ENCODE measurements at places on chromosomes 7 and 10.
A peak's percentile ranks its signal among the peaks of the same experiment; 100 is the strongest.

DNA sequence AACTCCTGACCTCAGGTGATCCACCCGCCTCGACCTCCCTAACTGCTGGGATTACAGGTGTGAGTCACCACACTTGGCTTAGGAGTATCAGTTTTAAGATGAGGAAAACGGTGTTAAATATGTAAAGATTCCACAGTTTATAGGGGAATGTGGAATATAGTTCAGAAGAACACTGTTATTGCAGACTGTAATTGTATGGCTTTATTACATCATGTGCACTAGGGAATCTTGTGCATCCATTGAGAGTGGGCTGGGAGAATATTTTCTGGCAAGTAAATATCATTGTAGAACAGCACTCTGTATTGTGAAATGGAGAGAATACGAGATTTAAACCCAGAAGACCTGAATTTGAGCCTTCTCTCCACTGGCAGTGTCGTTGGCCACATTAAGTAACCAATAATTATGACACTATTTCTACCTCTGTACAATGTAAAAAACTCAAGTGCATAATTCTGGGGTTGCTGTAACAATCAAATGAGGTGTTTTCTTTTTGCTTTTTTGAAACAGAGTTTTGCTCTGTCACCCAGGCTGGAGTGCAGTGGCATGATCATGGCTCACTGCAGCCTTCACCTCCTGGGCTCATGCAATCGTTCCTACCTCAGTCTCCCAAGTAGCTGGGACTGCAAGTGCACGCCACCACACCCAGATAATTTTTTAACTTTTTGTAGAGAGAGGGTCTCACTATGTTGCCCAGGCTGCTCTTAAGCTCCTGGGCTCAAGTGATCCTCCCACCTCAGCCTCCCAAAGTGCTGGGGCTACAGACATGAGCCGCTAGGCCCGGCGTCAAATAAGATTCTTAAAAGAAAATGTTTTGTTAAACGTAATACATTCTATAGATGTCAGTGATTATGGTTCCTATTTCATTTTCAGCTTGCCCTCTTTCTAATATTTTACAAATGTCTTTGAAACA, 12.0 kb upstream of the PARD3 start:
- DNase-seq = peak; percentile 70

- no peak for DNase-seq
Measured at GRCh38 chr10:33291053-33291592, 43.3 kb downstream of the NRP1 start.

GRCh38 chr10:77879065-77879464, 47.5 kb downstream of the DLG5 start:
- DNase-seq = no peak

DNA sequence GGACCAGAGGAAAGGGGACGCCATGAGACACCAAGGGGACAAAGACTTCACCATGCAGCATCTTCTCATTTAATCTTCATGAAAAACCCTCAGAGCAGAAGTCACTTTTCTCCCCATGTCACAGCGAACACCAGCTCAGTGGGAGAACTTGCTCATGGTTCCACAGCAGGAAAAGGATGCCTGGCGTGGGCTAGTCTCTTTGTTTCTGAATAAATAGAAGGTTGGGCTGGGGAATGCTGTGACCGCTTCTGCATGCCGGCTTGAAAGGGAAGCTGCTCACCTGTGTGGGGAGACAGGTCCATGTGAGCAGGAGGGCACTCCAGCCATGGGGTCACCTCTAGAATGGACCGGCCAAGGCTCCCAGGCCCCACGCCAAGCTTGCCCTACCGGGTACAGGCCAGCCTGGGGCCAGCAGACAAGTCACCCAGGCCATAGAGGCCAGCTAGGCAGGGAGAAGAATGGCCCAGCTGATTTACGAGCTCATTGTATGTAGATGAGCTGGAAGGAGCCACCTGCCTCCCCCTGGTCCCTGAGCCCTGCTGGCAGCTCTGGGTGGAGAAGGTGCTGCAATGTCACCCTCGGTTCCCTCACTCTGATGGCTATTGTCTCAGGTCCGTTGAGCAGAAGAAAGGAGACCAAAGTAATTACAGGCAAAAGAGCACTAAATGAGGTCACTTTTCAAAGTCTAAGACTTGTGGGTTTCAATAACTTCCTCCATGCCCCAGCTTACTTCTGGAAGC, 82.0 kb upstream of the PDZD8 start:
- no peak for DNase-seq

GRCh38 chr10:98418665-98419468, 3.9 kb upstream of the PYROXD2 start:
- DNase-seq = no peak

- DNase-seq = no peak
Measured at GRCh38 chr10:32149252-32149955, 93.2 kb upstream of the KIF5B start.

DNA sequence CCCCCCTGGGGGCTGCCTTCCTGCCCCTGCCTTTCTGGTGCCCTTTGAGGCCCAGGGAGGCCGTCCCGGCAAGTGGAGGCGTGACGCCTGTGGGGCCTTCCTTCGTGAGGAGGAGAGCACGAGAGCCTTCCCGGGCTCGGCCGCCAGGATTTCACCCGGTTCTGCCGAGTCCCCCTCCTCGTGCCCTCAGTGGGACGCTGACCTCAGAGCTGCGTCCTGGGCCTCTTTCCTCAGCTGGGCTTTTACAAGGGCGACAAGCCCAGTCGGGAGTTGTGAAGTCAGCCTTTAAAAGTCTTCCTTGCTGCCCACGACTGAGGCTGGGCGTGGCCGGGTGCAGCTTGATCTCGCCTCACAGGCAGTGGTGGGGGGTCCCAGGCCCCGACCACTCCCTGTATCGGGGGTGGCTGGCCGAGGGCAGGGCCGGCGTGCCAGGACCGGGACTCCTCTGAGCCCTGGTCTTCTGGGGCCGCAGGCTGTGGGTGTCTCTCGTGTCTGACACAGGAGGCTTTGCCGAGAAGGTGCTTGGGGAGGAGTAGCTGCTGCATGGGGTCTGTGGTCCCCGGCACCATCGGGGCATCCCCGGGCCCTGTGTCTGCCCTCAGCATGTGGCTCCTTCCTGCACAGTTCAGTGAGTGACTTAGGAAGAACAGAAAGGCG, 41.8 kb downstream of the FAM20C start:
- DNase-seq = no peak

Measured in NCI-H2227 treated with DMSO at 0.1 percent for 48 hours (cell line).